Right hindlimb (tissue), 1 donor: ENCODE measurements at places on chromosomes 7 and 10.

DNA sequence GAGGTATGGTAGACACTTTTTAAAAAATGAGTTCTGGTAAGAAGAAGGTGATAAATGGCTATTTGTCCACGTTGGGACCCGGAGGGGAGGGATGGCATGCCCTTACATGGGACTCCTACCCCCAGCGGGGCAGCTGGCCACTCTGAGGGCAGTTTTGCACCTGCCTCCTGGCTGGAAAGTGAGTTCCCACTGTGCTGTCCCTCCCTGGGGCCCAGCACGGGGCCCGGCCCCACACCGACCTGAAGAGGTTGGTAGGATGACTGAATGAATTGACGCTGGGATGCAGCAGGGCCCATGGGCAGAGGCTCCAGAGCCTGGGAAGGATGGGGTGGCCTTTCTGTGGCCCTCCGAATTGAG is 601 bp upstream of the AEBP1 start:
- no peak for DNase-seq

DNA sequence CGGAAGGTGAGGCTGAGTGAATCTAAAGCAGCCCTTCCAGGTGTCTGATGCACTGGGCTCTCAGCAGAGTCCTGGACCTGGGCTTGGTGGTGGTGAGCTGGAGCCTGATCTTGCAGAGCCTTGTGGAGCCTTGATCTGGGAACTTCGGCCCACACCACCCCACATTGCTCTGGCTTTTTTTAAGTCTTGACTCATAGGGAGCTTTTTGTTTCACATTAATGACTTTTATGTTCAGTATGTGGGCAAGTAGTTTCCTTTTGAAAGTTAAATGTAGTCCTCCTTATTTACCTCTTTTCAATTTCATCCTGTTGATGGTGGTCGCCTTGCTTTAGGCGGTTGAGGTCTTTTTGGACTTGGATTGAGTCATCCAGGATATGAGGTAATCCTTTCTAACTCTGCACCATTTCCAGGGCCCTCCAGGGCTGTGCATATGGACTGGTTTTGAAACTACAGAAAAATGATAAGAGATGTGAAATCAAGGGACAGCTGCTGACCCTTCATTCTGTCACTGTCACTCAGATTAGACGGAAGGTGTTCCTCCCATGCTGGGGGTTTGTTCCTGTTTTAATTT is 2.9 kb upstream of the NRAP start:
- no peak for DNase-seq

DNA sequence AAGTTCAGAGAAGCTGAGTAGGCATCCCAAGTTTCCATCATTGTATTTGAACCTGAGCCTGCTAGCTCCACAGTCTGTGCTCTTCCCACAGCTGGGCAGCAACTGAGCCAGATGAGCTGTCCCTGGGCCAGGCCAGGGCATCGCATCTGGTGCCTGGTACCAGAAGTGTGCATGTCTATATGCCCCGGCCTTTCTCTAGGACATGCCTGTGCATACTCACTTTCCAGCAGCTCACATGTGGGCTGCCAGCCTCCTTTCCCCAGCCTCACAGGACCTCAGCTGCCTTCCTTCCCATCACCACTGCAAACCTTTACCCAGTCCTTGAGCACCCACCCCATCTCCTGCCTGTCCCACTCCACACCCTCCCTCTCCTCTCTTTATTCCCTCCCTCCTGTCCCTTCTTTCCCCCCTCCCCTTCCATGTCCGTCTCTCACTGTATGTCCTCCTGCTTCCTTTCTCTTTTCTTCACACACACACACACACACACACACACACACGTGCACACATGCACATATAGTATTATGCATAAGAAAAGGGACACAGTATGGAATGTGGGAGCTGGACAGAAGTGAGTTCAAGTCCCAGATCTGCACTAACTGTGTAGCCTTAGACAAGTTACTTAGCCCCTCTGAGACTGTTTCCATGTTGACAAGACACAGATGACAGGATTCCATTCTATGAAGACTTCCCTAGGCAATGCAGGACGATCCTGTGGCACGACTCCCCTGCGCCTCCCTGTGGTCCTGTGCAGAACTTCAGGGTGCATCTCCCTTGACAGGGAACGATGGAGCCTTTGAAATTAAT is 10.9 kb downstream of the CDHR1 start:
- DNase-seq = peak; percentile 31

- no peak for DNase-seq
Observed at GRCh38 chr7:26690135-26690805, 174.1 kb downstream of the SKAP2 start.

GRCh38 chr10:59242991-59243390 is 66.5 kb downstream of the PHYHIPL start:
- DNase-seq = no peak
